ENCODE measurements at places on chromosomes 16 and 17. TPM values are rescaled to one million over a fixed set of nuclear protein-coding genes. Genes with fewer than 3 reads are reported as not detected.

The OR1A2 gene
- not detected for polyA plus RNA-seq

The TRIM47 gene
- polyA plus RNA-seq, result 9.8 TPM

The SSTR5 gene
- polyA plus RNA-seq, result 1.2 TPM

The NKD1 gene
- polyA plus RNA-seq, result 5.3 TPM

- peak; percentile 49 for DNase-seq
Observed at GRCh38 chr16:19907161-19907992, 22.7 kb upstream of the GPRC5B start.

DNA sequence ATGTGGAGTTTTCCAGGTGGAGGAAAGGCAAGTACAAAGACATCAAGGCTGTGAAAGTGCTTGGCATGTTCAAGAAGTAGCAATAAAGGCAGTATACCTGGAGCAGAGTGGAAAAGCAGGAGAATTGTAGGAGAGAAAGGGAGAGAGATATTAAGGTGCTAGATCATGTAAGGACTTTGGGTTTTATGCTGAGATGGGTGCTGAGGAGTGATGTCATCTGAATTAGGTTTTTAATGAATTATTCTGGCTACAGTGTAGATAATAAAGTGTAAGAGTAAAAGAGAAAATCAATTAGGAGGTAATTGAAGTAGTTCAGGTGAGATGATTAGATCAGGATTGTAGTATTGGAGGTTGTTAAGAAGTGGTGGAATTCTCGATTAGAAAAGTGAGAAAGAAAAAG is 34.0 kb downstream of the NFAT5 start:
- DNase-seq, result no peak

- no peak for DNase-seq
Observed at GRCh38 chr16:89906140-89907025, 12.3 kb upstream of the MC1R start.

DNA sequence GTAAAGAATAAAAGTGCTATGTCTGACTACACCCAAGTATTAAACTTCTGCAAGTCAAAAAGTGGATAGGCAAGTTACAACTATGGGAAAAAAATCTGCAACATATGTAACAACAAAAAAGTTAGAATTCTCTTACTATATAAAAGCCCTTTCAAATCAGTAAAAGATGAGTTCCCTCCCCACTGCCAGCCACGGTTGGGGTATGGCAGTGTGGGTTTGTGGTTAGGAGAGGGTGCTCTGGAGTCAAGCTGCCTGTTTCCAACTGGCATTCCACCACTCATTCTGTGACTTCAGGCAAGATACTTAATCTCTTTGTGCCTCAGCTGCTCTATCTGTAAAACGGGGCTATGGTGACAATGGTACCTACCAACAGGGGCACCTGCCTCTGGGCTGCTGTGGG is 26.6 kb upstream of the MFSD6L start:
- DNase-seq, result no peak

DNA sequence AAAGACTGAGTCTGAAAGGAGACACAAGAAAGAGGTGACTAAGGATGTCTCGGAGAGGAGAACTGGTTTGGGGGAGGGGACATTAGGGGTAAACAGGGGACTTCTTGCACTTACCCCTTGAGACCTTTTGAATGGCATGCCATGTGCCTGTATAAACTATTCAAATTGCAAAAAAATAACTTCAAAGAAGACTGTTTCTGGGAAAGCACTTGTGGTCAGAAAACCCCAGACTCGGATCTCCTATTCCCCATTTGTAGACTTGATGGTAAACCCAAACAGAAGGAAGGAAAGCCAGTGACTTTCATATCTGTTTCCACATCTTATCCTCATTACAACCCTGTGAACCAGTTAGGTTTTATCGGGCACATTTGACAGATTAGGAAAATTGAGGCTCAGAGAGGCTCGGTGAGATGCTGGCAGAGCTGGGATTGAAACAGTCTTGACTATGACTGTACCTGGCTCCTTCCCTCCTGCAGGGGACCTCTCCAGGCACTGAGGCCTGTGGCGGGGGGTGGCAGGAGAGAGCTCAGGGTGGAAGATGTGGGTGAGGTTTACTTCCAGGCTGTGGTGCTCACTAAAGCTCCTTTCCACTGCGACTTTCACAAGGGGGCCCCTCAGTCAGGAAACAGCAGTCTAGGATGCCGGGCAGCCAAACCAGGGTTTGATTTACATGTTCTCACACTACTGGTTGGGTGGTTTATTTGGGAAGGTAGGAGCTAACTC is 30.5 kb upstream of the PLCG2 start:
- DNase-seq, result no peak

DNA sequence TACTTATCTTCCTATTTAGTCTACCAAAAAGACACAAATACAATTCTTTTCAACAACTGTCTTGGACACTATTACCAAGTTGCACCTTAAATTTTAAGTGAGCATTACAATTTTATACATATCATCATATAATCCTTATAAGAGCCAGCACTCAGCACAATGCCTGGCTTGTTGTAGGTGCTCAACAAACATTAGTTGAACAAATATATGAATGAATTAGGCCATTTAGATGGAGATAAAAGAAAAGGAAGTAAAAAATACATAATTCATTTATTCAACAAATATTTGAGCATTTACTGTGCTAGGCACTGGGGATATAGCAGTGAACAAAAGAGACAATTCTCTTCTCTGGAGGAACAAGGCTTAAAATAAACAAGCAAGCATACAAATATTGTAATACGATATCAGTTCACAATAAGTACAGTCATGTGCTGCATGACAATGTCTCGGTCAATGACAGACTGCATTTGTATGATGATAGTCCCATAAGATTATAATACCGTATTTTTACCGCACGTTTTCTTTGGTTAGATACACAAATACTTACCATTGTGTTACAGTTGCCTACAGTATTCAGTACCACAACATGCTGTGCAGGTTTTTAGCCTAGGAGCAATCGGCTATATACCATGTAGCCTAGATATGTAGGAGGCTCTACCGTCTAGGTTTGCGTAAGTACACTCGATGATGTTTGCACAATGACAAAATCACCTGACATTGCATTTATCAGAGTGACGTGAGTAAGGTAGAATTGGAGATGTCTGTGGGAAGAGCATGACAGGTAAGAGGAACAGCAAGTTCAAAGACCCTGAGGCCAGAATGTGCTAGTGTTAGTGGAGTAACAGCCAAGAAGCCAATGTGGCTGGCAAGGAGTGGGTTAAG is 86.4 kb upstream of the HS3ST2 start:
- DNase-seq, result no peak

GRCh38 chr17:34255381-34255732 is 272 bp downstream of the CCL2 start:
- no peak for DNase-seq

DNA sequence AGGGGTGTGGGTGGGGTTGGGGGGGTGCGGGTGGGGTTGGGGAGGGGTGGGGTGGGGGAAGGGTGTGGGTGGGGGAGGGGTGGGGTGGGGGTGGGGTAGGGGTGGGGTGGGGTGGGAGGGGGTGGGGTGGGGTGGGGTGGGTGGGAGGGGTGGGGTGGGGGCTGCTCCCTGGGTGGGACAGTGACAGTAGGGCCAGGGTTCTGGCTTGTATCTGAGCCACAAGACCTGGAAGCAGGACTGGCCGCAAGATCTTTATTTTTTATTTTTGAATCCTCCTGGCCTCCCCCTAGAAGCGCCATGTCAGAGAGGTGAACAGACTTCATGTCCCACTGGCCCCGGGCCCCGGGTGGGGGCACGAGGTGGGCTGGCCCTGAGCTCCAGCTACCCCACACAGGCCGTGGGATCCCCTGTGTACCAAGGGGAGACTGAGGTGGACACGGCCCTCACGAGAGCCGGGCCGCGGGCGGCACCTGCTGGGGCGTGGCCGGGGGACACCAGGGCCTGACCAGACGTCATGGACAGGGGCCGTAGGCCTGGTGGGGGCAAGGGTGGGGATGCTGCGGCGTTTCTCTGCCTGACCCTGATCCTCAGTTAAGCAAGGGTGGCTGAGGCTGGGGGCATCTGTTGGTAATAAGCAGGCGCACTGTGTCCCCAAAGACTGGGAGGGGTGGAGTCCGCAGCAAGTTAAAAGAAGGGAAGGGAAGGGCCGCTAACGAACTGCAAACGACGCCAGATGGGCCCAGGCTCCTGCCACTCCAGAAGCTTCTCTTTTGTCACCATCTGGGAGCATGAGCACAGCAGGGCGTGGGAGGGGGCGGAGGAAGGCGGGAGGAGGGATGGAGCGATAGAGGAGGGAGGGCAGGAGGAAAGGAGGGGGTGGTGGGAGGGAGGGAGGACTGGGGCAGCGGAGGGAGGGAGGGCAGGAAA is 22.3 kb upstream of the PABPN1L start:
- DNase-seq, result no peak

- no peak for DNase-seq
Observed at GRCh38 chr16:54696522-54696921, 234.1 kb upstream of the IRX5 start.

All from large intestine (tissue), 12 donors.